ENCODE measurements at places on chromosomes 4 and X.
A peak's percentile ranks its signal among the peaks of the same experiment; 100 is the strongest.

- no peak for DNase-seq
Measured at GRCh38 chr4:63620271-63620670, 789.0 kb downstream of the TECRL start.

- DNase-seq = no peak
Measured at GRCh38 chr4:121219227-121219626, 55.1 kb upstream of the TNIP3 start.

- DNase-seq = peak; percentile 41
Measured at GRCh38 chr4:2058264-2059045, 672 bp upstream of the NAT8L start.

DNA sequence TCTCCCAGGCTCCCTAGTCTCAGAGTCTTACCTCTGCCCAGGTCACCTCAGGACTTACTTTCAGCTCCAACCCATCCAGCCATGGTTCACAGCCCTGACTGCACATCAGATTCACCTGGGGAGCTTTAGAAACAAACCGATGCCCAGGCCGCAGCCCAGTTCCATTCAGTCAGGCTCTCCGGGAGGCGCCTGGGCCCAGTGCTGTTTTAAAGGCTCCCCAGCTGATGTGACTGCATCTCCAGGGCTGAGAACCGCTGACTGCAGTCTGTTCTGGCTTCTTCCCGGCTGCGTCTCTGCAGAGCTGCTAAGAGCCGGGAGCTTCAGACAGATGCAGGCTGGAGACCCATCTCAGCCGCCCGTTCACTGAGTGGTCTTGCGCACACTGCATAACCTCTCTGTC, 44.4 kb upstream of the LGI2 start:
- no peak for DNase-seq

GRCh38 chr4:151772274-151772673, 11.5 kb upstream of the GATB start:
- no peak for DNase-seq

- peak; percentile 0 for DNase-seq
Measured at GRCh38 chr4:134215620-134216344, 14.2 kb upstream of the PABPC4L start.

DNA sequence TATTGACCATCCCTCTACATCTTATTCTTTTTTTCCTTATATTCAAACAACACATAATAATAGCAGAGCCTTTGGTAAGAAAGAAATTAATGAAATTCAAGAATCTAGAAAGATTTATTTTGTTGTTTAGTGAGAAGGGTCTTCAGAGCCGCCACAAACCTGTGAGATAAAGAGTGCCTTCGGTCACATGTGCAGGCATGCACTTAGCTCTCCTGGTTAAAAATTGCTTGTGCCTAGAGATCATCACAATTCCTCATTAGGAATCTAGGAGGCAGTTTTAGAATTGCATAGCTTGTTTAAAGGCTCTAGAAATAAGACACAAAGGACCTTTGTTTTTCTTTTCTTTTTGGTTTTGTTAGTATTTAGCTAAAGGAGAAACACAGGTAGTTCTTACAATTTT, 1948.4 kb upstream of the IGFBP7 start:
- DNase-seq = no peak

DNA sequence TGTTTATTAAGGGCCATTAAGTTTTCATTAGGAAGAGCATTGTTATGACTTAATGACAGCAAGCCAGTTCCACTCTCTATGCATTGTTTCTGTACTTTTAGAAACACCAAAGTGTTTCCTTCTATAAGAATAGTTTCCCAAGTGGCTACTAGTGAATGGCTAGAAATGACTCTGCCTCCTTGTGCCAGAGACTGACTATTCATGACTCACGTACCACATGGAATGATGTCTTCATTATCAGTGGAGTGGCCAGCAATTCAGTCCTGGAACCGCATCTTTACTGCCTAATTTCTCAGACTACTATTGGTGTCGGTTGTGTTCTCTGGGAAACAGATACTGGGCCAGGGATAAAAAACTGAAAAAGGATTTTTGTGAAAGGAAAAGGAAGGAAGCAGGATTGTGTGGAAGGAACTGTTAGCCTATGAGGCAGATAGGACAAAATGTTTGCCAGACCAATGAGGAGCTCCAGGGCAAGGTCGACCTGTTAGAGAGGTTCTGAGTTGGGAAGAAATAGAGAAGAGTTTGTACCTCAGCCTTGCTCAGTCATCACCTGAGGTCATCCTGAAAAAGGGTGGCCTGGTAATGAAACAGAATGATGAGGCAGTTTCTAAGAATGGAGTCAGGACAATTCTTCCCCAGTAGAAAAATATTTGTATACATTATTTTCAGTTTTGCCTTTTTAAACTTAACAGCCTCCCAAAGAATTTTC, 218.6 kb downstream of the SPCS3 start:
- DNase-seq = peak; percentile 82
